ENCODE measurements at places on chromosomes 2 and 18.

GRCh38 chr2:19738707-19739106, 163.1 kb downstream of the TTC32 start:
- DNase-seq, result no peak

GRCh38 chr2:105882920-105883435, 138.3 kb downstream of the NCK2 start:
- DNase-seq, result no peak

DNA sequence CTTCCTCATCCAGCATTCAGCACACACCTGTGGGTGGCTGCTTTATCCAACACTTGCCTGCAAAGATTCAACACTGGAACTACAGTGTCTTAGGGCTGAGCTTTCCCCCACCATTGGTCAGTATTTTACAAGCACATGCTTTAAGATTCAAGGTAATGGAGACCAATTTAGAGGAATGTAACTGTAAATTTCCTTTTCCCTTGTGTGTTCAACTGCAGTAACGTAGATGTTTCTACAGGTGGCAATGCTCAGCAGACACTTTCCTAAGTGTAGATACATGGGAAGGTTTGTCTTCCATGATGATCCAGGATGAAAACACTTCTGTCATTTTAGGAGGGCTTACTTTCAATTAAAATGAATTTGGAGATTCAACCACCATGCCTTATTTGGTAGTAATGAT, 143.6 kb upstream of the PXDN start:
- no peak for DNase-seq

DNA sequence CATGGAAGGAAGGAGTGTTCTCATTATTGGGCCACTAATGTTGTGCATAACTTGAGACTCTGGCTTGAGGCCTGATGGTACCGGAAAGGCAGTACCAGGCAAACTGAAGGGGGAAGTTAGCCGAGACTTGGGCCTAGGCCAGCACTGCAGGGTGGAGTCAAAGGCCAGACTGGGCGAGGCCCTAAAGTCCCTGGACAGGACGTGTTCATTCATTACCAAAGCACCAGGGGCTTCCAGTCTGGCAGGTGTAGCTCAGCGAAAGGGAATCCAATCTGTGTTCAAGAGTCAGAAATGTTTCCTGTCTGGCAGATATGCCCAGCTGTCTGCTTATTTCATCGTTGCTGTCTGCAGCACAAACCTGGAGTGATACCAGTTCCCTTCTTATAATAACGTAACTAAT, 4.7 kb upstream of the ITSN2 start:
- no peak for DNase-seq
